Eye (tissue), 1 donor: ENCODE measurements at places on chromosomes 5 and 9.

- DNase-seq: peak; percentile 67
These were observed 2.5 kb downstream of the KDM3B start for GRCh38 chr5:138354926-138355378.

GRCh38 chr5:14415024-14415697, 166.4 kb upstream of the OTULINL start:
- peak; percentile 64 for DNase-seq

GRCh38 chr5:80960531-80961375, 590 bp downstream of the RASGRF2 start:
- DNase-seq: peak; percentile 71

DNA sequence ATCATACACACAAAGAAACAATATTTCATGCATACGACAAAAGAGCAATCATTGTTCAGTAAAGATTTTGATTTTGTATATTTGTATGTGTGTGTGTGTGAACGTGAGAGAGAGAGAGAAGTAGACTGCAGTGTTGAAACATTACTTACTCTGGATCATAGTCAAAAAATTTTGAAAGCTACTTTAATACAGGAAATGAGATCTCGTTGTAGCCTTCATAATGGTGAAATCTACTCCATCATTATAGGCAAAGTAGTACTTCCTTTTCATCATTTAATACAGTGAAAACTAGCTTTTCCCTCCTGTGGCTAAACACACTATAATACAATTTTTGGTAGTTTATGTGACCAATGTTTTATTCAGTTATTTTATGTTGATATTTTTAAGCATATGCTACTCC, 1427.7 kb upstream of the C9orf72 start:
- DNase-seq: no peak

DNA sequence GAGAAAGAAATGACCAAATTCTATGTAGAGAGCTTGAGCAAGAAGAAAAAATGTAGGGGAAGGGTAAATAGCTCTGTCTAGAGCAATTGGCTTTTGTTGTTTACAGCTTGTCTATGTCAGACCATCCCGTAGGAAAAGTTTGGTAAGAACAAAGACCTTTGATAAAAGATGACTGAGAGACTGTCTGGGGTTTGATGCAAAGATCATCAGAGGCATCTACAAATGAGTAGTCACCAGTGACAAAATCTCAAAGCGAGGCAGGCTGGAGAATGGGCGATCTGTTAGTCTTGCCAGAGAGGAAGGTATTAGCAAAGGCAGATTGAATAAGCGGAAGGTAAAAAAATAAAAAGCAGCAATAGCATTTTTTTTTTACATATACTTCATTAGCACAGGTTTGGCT, 125.0 kb upstream of the RASGRF2 start:
- DNase-seq: no peak
